Kidney (tissue), 22 donors: ENCODE measurements at places on chromosomes 6 and 20. TPM values are rescaled to one million over a fixed set of nuclear protein-coding genes. Genes with fewer than 3 reads are reported as not detected.
A peak's percentile ranks its signal among the peaks of the same experiment; 100 is the strongest.

GRCh38 chr20:51654495-51654894, 112.0 kb upstream of the NFATC2 start:
- no peak for DNase-seq

DNA sequence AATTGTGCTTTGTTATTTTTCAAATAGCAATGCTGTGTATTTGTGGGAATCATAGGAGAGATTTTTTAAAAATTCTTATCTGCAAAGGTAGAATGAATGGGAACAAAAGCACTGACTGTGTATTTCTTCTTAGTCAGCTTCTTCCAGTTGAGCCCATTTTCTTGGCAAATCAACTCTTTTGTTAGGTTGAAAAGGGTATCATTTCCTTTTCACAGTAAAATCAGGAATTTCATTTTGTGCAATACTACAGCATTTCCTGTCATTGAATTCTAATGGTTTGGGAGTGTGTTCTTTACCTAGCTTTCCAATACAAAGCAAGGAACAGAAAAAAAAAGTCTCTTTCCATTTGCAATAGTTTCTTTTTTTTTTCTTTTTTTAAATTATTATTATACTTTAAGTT, 19.0 kb upstream of the EXOC2 start:
- no peak for DNase-seq

The CTAGE9 gene
- total RNA-seq = not detected

DNA sequence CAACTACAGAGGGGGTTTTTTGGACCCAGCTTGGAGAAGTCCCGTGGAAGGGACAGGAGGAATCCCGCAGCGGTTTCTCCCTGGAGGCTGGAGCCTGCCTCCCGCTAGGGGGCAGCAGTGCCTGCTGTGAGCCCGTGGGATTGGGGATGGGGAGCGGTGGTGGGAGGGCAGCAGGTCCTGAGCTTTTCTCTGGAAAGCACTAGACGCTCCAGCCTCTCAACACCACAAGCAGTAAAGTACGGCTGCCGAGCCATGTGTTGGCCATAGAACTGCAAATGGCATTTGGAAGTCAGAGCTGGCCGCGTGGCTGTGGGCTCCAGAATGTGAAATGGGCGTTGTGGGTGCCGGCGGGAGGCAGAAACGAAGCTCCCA, 47.8 kb downstream of the GMPR start:
- peak; percentile 72 for DNase-seq

GRCh38 chr6:161139766-161140553, 133.9 kb downstream of the AGPAT4 start:
- DNase-seq = peak; percentile 65

- no peak for DNase-seq
Observed at GRCh38 chr20:725491-725890, 42.8 kb downstream of the SLC52A3 start.

GRCh38 chr20:6480328-6481200, 286.9 kb upstream of the BMP2 start:
- no peak for DNase-seq

DNA sequence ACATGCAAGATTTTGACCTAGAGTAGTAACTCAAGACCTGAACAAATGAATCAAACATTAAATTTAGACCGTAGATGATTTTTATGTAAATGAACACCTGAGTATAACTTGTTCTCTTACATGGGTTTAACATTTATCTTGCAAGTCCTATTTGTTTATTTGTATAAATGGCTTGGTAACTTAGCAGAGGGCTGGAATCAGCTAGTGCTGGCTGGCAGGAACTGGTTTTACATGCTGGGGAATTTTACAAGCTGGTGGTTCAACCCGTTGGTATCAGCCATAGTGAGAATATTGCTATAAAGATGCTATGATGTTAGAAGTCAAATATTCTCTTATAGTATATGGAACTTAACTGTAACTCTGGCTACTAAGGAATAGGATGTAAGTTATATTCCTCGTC, 8.9 kb downstream of the SLC22A2 start:
- DNase-seq = peak; percentile 44

DNA sequence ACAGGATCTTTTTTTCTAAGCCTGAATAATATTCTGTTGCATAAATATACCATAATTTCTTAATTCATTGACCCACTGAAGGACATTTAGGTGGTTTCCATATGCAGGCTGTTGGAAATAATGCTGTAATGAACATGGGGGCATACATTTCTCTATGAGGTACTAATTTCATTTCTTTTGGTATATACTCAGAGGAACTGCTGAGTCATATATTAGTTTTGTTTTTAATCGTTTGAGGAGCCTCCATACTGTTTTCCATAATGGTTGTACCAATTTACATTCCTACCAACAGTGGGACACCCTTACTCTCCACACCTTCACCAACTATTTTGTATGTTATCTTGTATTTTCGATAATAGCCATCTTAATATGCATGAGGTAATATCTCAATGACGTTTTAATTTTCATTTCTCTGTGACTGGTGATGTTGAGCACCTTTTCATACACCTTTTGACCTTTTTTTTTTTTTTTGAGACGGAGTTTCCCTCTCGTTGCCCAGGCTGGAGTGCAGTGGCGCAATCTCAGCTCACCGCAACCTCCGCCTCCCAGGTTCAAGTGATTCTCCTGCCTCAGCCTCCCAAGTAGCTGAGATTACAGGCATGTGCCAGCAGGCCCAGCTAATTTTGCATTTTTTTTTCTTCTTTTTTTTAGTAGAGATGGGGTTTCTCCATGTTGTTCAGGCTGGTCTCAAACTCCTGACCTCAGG, 187.4 kb downstream of the RNGTT start:
- no peak for DNase-seq

The KHDC3L gene
- total RNA-seq = not detected

DNA sequence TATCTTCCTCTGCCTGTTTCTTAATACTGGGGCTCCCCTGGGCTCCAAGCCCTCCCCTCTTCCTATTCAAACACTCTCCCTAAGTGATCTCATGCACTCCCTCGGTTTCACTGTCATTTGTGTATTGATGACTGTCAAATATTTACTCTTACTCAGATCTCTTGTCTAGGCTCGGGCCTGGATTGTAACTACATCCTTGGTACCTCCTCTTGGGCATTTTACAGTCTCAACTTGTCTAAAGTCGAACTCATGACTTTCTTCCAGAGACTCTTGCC, 189.4 kb upstream of the PRDM1 start:
- DNase-seq = no peak

DNA sequence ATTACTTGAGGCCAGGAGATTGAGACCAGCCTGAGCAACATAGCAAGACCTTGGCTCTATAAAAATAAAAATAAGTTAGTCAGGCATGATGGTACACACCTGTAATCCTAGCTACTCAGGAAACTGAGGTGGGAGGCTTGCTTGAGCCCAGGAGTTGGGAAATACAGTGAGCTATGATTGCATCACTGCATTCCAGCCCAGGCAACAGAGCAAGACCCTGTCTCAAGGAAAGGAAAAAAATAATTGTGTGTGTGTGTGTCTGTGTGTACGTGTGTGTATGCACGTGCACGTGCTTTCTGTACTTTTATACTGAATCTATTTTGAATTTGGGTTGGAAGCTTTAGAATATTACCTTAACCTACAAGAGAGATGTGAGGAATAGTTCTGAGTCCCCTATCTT, 58.9 kb downstream of the KIZ start:
- DNase-seq = peak; percentile 21

DNA sequence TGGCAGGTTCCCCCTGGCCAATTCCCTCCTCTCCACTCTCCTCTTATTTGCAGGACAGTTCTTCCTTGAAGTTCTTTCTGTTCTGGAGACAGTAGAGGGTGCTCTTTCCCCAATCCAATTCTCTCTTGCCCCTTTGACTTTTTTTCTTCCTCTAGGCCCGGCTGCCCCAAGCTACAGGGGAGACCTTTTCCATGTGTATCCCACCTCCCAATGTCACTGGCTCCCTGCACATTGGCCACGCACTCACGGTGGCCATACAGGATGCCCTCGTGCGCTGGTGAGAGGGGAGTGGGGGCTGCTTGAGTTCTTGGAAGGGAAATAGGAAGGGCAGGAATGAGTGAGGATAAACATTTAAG, 1.5 kb downstream of the VARS2 start:
- DNase-seq = no peak

The DEFB124 gene
- 2.5 TPM for total RNA-seq

DNA sequence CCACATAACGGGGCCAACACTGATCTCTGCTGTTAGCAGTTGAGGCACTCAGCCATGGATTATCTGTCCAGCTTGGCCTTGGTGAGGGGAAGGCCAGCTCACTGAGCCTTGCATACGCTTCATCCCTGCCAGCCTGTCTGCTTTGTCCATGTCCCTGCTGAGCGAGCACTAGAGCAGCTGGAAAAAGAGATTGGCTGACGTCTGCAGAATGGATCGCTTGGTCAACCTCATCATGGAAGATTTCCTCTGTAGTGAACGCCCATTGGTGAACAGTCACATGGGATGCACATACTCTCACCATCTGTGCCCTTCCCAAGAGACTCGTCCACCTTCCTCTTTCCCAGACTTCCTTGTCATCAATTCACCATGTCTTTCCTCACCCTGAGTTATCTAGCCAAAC, 26.9 kb downstream of the MUC22 start:
- DNase-seq = no peak

GRCh38 chr6:136210398-136211165, 39.5 kb downstream of the MTFR2 start:
- DNase-seq = no peak

GRCh38 chr6:166671434-166672081, 44.5 kb upstream of the RPS6KA2 start:
- peak; percentile 37 for DNase-seq

DNA sequence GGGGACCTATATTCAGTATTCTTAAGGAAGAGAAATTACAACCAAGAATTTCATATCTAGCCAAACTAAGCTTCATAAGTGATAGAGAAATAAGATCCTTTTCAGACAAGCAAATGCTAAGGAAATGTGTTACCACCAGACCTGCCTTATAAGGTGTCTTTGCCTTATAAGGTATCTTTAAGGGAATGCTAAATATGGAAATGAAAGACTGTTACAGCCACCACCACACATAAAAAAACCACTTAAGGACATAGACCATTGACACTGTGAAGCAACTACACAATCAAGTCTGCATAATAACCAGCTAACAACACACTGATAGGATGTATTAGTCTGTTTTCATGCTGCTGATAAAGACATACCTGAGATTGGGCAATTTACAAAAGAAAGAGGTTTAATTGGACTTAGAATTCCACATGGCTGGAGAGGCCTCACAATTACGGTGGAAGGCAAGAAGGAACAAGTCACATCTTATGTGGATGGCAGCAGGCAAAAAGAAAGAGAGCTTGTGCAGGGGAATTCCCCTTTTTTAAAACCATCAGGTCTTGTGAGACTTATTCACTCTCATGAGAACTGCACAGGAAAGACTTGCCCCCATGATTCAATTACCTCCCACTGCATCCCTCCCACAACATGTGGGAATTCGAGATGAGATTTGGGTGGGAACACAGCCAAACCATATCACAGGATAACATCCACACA, 119.2 kb upstream of the LAMA2 start:
- no peak for DNase-seq

The MYBL2 gene
- total RNA-seq = 1.3 TPM

DNA sequence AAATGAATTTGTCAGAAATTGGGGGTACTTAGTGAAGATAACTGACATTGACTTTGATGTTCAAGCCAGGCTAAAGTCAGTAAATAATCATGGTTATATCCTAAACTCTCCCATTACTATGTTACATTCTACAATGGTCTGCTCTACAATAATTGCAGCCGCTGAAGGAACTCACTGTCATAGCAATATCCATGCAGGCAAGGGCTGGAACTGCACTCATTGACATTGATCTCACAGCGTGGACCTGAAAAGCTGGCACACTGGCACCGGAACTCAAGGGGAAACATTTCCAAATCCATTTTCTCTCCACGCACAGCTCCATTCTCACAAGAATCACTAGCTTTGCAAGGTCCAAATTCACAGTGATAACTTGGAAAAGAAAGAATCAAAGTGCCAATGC, 702.7 kb downstream of the EYS start:
- no peak for DNase-seq

The SAMD5 gene
- 9.2 TPM for total RNA-seq

DNA sequence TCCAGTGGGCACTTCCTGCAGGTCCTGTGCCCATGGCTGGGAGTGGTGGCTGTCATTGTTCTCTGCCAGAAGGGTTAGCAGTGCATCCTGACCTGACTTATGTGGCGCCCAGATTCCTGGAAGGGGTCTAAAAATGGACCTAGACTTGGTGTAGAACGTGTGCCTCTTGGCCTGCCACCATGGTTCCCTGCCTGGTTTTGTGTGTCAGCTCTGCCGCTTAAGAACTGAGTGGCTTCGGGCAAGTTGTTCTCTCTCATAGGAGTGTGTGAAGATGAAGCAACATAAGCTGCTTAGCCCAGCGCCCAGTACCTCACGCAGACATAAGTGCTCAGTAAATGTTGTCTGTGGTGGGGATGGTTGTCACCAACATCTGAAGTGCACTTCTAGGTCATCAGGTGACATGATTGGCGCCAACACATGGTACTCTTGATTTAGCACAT, 52.1 kb downstream of the PTPN1 start:
- DNase-seq = no peak

DNA sequence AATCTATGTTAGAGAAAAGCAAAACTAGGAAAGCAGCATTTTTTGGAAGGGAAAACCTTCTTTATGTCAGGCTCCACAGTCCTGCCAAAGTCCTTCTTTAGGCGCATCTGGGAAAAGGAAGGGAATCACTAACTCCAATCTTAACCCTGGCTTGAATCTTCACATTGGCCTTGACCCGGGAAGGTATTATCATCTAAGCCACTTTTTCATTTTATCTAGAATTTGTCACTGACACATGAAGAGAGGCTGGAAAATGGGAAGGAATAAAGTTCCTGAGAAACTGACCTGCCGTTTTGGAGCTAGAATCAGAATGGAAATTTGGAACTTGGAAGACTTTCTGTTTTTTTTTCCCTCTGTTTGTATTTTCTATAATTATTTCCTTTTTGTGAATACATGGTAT, 53.4 kb upstream of the UTRN start:
- no peak for DNase-seq

DNA sequence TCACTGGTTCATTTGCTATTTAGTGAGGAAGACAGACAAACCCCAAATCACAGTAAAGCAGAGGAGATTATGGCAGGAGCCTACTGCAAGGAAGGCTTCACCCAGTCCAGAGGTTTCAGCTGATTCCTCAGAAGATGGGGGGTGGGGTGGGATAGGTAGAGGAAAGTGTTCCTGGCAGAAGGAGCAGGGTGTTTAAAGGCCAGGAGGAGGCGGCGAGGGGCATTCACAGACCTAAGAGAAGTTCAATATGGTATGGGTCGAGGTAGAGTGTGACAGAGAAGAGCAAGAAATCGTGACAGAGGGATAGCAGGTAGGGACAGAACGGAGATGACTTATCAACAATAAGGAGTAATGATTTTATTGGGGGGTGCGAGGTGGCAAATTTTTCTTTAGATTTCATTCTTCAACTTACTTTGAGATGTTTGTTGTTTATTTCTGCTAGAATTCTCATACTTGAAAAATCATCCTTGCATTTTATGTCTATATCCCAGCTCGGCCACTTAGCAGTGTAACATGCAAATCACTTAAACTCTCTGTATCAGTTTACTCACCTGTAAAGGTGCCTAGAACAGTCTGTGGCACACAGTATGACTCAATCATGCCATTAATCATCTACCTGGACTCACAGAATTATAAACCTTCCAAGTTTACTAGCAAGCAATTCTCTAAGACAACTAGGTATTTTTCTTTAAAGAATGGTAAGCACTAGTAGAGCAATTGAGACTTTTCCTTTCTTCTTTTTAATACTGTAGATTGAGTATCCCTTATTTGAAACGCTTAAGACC, 176.7 kb downstream of the REV3L start:
- DNase-seq = no peak
